ENCODE measurements at places on chromosomes 4 and X.

- DNase-seq: no peak
Observed at GRCh38 chrX:38860106-38861013, 59.1 kb downstream of the MID1IP1 start.

DNA sequence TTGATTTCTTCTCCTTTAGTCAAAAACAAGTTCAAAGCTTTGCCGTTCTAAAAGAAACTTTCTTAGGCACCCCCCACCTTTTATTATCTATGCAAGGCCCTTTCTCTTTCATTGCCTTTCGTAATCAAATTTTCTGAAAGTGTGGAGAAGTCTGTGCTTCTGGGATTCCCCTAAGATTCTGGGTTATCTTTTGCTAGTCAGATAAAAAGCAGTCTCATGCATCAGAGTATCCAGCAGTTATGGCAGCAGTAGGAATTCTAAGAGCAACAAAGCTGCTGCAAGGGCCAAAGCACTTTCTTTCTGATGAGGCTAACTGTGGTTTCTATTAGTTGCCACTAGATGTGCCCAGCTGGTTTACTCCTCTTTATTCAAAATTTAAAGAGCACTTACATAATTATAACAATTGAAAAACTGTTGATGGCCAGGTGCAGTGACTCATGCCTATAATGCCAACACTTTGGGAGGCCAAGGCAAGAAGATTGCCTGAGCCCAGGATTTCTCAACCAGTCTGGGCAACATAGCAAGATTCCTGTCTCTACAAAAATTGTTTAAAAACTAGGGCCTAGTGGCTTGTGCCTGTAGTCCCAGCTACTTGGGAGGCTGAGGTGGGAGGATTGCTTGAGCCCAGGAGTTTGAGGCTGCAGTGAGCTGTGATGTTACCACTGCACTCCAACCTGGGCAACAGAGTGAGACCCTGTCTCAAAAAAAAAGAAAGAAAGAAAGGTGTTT is 296.2 kb downstream of the PAPSS1 start:
- no peak for DNase-seq

- DNase-seq: peak; percentile 25
Observed at GRCh38 chr4:153809916-153810810, 21.3 kb upstream of the SFRP2 start.

GRCh38 chr4:78644744-78645330 is 93.3 kb downstream of the ANXA3 start:
- DNase-seq: peak; percentile 72

DNA sequence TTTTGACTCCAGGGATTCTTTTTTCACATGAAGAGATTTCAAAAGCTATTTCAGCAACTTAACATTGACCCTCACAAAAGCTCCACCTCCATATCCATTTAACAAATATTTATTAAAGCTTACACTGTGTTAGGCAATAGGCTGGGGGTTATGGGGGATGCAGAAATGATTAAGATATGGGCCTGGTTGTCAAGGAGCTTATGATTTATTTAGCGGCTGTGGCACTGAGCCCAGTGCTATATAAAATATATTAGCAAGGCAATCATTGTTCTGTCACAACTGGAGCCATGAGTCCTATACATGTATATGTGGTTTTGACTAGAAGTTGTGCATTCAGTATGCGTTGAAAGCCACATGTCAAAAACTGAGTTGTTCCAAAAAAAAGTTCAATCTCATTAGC is 131.1 kb downstream of the GPC3 start:
- no peak for DNase-seq

- peak; percentile 87 for DNase-seq
Observed at GRCh38 chr4:39976141-39976944, 1.4 kb downstream of the PDS5A start.

- no peak for DNase-seq
Observed at GRCh38 chr4:81038636-81039350, 8.3 kb downstream of the BMP3 start.

All from urothelium cell line (cell line).